ENCODE measurements at places on chromosomes 4 and X.

GRCh38 chrX:129361576-129361975 lies 161.7 kb downstream of the SMARCA1 start:
- no peak for DNase-seq

DNA sequence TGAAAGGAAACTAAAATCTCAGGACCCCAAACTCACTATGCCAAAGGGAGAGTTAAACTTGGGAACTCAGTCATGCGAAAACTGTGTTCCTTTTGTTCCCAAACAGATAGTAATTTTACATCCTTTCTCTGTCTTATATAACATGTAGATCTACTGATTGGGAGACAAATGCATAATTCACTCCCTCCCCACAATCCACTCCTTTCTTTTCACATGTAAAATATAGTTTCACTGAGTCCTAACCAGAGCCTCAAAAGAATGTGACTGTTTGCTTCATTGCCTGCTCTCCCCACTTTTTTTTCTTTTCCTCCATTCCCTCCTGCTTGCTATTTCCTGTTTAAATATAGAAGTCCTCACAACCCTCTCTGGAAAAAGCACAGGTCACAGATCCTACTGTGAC lies 699.3 kb upstream of the ADGRL3 start:
- no peak for DNase-seq

DNA sequence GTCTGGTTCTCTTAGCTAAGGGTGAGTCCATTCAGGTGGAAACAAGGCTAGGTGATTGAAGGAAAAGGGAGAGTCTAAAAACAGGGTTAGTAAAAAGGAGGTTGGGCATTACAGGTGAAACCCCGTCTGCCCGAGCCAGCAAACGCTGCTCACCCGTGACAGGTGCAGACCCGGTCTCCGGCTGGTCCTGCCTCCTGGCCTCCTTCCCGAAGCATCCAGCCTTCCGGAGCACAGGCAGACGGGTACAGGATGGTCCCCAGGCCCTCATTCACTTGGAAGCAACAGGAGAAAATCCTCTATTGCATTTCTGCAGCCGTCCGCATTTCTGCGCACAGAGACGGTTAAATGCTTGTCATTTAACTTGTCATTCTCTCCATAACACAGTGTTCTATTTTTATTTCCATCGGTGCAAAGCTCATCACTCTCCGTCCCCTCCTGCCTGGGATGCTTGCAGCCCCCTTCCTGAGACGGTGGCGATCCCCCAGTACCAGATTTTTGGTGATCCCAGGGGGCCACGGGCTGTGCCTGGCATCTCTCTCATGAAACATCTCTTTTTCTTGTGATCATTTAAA lies 90.8 kb upstream of the PPP2R3B start:
- DNase-seq = no peak

DNA sequence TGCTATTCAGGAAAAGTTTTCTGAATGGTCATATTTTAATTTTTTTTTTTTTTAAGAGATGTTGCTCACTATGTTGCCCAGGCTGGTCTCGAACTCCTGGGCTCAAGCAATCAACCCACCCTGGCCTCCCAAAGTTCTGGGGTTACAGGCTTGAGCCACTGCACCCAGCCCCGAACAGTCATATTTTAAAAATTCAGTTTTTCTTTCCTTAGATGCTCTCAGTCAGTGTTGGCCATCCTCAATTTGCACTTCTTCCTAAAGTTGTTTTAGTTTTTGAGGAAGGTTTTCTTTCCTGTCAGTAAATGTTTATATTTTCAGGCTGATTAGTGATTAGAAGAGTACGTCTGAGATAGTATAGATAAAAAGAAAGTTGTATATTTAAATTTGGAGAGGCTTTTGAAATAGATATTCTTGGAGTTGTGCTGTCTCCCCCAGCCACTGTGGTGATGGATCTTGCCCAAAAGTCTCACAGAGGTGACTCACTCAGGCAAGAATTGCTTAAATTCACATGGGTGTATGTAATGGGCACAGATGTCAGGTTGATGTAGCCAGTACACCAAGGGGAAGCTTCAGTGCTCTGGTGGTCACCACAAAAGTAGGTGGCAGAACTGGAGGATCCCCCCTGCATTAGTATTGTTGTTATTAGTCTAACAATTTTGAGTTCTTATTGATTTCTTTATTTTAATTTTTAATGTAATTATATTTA lies 72.2 kb upstream of the ELOVL6 start:
- no peak for DNase-seq

DNA sequence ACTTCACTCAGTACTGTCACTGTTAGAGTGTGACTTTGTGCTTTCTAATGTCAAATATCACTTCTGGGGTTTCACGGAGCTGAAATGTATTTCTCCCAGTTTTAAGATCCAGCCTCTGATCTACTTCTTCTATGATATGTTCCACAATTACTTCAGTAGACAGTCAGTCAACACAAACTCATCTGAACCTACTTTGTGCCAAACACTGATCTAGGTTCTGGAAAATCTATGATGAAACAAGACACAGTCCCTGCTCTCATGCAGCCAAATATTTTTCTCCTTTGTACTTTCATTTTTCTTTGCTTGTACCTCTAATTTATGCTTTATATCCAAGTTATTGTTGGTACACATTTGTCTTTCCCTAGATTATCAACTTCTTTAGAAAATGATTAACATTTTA lies 641.3 kb upstream of the FTHL17 start:
- DNase-seq = no peak

DNA sequence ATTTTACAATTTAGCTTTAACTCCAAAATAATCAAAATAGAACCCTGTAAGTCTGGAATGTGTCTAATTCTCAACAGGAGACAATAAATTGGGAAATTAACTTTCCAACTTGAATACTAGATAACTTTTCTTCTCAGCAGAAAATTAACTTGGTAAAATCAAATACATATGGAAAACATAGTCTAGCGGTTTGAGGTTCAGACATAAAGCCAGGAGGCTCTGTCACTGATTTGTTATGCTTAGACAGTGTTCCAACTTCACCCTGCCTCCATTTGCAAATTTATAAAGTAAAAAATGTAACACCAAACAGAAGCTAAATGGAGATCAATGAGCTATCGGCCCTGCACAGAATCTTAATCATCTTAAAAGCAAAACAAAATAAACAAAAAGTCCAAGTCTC lies 46.3 kb downstream of the TBCK start:
- DNase-seq = no peak

GRCh38 chr4:78661086-78661690 lies 109.6 kb downstream of the ANXA3 start:
- no peak for DNase-seq
